Nasal cavity respiratory epithelium epithelial cell of viscerocranial mucosa (primary cell): ENCODE measurements at places on chromosomes 6 and 20. TPM values are rescaled to one million over a fixed set of nuclear protein-coding genes. Genes with fewer than 3 reads are reported as not detected.

Gene MPIG6B
- total RNA-seq: not detected in 2 replicates

Gene SLCO4A1
- total RNA-seq: 0.57 and 4.8 TPM in 2 replicates

Gene STMND1
- total RNA-seq: not detected in 2 replicates

Gene CTCFL
- not detected in 2 replicates for total RNA-seq

Gene SOBP
- total RNA-seq: 0.57 TPM in 1 of 2 replicates, not detected in the other

Gene DLK2
- total RNA-seq: 2.8 and 4.8 TPM in 2 replicates

Gene ANKRD6
- total RNA-seq: 6.5 and 23.2 TPM in 2 replicates

Gene PRICKLE4
- total RNA-seq: under 0.01 and 1.1 TPM in 2 replicates

Gene PET117
- 12.0 and 20.1 TPM in 2 replicates for total RNA-seq

Gene LRRN4
- 0.07 TPM in 1 of 2 replicates, not detected in the other for total RNA-seq

Gene ADTRP
- total RNA-seq: 10.6 and 25.3 TPM in 2 replicates

Gene HACE1
- total RNA-seq: 15.7 and 20.1 TPM in 2 replicates

Gene COL11A2
- total RNA-seq: under 0.01 and 0.36 TPM in 2 replicates

Gene F13A1
- not detected in 2 replicates for total RNA-seq

Gene EPHA7
- total RNA-seq: under 0.01 TPM in 1 of 2 replicates, not detected in the other

Gene CALHM4
- not detected in 2 replicates for total RNA-seq

Gene SNX9
- total RNA-seq: 24.9 and 34.8 TPM in 2 replicates

Gene KAT14
- 14.0 and 22.5 TPM in 2 replicates for total RNA-seq

Gene KHDC1
- 0.68 and 1.7 TPM in 2 replicates for total RNA-seq

Gene ANGPT4
- total RNA-seq: not detected in 2 replicates

Gene PNISR
- total RNA-seq: 38.6 and 61.2 TPM in 2 replicates

Gene LST1
- total RNA-seq: not detected in 2 replicates

Gene RGL2
- total RNA-seq: 22.9 and 40.4 TPM in 2 replicates

Gene LY6G6D
- not detected in 2 replicates for total RNA-seq

Gene HUS1B
- total RNA-seq: 1.7 and 1.9 TPM in 2 replicates

Gene TMEM170B
- total RNA-seq: 0.34 and 0.43 TPM in 2 replicates

Gene OOEP
- total RNA-seq: 0.14 TPM in 1 of 2 replicates, not detected in the other

Gene BFSP1
- 2.1 and 2.5 TPM in 2 replicates for total RNA-seq

Gene BEND6
- 2.1 and 3.5 TPM in 2 replicates for total RNA-seq

Gene SPATS1
- not detected in 2 replicates for total RNA-seq

Gene VWA7
- 0.34 and 1.00 TPM in 2 replicates for total RNA-seq

Gene DNMT3B
- total RNA-seq: 0.68 and 1.5 TPM in 2 replicates

Gene COL9A1
- total RNA-seq: not detected in 2 replicates

Gene GPR6
- not detected in 2 replicates for total RNA-seq

Gene ARMC12
- 0.57 and 1.0 TPM in 2 replicates for total RNA-seq

Gene COX4I2
- total RNA-seq: not detected in 2 replicates

Gene ACTL10
- 1.4 and 1.7 TPM in 2 replicates for total RNA-seq

Gene TUBE1
- total RNA-seq: 53.2 and 55.4 TPM in 2 replicates

Gene CDH22
- not detected in 2 replicates for total RNA-seq

Gene TINAG
- not detected in 2 replicates for total RNA-seq

Gene PSORS1C2
- total RNA-seq: not detected in 2 replicates

Gene GHRH
- not detected in 2 replicates for total RNA-seq

Gene SLC22A1
- 0.34 and 0.78 TPM in 2 replicates for total RNA-seq

Gene JPH2
- 0.68 and 4.1 TPM in 2 replicates for total RNA-seq

Gene PAK5
- 0.14 TPM in 1 of 2 replicates, not detected in the other for total RNA-seq
